Stimulated activated effector memory CD8-positive, alpha-beta T cell treated with anti-CD3 and anti-CD28 coated beads, Interleukin-12 subunit alpha, Interleukin-12 subunit beta, amount 100 ng/mL, for 72 hours (primary cell): ENCODE measurements at places on chromosomes 4 and X.

DNA sequence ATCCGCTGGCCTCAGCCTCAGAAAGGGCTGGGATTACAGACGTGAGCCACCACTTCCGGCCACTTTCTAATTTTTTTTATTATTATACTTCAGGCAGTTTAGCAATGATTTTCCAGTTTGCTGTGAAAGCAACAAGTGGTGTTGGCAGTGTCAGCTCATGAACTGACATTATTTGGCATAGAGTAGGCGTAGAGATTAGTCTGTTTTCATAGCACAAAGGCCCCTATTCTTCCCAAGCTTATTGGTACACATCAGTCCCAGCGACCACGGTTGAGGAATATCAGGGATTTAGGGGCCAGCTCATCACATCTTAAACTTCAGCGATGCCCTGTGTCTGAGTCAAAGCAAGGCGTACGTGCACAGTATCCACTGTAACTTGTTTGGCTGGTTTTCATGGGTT is 53.0 kb upstream of the RASSF6 start:
- no peak for DNase-seq

- no peak for DNase-seq
Measured at GRCh38 chrX:136200466-136200865, 50.7 kb downstream of the MAP7D3 start.

GRCh38 chrX:110509755-110510532 is 151.3 kb downstream of the RTL9 start:
- DNase-seq: no peak

DNA sequence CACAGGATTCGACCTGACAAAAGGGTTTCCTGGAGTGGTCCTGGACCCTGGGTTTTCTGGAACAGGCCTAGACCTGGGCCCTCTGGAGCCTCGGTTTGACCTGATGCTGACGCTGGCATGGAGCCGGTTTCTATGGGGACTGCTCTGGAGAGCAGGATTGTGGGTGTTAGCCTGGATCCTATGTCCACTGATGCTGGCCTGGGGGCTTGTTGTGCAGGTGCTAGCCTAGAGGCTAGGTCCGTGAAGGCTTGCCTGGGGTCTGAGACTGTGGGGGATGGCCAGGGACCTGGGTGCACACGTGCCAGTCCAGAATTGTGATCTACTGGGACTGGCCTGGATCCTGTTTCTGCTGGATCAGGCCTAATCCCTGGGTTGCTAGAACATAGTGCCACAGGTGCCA is 173.1 kb downstream of the TMEM47 start:
- no peak for DNase-seq

- DNase-seq: no peak
Measured at GRCh38 chrX:44997282-44997812, 124.4 kb downstream of the KDM6A start.

- no peak for DNase-seq
Measured at GRCh38 chrX:23332101-23332887, 2.4 kb upstream of the PTCHD1 start.

DNA sequence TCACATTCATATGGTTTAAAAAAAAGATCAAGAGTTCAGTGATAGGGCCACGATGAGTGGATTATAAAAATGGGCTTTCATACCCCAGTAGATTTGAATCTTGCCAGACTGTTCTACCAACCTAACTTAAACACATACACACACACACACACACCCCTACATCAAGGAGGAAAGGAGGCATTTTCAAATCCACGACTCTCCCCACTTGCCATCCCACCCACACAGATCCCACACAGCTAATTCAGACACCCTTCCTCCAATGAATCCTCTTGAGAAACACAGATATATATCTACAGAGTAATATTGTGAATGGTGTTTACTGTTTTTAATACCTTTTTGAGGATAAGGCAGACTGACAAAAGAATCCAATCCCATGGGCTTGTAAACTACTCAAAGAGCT is 16.8 kb downstream of the SUPT20HL1 start:
- no peak for DNase-seq

- no peak for DNase-seq
Measured at GRCh38 chrX:110722135-110722534, 73.5 kb downstream of the CHRDL1 start.

DNA sequence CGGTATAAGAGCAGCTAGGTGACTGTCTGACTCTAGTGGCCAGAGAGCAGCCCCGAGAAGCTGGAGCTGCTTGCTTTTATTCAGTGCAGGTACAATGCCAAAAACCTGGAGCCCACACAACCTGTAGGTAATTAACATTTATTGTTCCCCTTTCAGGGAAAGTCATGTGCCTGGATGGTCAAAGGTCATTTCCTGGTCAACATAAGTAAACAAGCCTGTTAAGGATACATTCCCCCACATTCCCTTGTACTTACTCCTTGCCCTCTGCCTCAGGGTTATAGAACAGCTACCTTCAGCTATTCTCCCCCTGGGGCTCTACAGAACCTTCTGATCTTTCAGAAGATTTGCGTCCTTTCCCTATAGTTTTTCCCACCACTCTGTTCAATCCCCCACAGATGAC is 253.4 kb downstream of the TMA16 start:
- DNase-seq: no peak

DNA sequence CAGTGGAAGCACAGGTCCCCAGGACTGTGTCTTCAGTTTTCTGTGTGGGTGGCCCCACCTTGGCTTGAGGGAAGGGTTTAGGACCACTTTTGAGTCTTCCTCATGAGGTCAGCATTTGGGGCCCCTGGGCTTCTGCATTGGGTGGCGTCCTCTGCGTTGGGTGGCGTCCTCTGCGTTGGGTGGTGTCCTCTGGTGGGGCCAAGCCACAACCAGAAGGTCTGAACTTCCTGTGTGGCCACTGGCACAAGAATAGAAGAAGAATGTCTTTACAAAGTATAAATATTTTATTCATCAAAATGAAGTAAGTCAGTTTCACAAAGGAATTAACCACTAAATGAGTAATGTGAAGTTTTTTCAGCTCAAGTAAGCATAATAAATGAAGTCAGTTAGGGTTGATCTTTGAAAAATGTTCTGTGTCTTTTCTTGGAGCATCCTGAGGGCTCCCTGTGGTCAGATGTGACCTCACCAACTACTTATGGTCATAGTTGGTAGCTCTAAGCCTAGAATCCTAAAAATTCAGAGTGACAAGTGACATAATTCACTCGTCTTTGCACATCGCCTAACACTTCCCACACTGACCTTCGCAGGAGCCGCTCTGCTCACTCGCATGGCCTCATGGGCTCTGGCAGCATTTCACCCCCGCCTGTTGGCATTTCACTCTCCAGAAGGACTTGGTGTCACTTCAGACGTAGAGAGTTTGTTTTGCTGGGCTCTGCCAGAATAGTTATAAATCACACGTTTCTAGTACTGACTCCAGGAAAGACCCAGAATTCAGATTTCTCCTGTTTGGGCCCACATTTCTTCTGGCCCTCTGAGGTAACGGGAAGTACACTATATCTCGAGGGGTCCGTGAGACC is 39.0 kb upstream of the HGFAC start:
- no peak for DNase-seq

DNA sequence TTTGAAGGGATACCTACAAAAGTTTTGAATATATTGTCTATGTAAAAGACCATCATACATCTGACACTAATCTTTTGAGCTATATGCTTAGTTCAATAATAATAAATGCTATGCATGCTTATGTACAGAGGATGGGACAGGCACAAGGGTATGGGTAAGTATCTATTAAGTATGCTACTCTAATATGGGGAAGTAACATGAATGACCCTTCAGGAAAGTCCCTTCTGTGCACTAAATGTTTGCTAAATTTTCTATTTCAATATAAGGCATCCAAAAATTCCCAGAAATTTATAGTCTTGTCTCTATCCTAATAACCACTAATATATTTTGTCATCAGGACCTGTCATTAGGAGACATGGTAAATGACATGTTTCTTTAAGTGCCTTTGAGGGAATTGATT is 19.0 kb downstream of the ATP8A1 start:
- DNase-seq: no peak

DNA sequence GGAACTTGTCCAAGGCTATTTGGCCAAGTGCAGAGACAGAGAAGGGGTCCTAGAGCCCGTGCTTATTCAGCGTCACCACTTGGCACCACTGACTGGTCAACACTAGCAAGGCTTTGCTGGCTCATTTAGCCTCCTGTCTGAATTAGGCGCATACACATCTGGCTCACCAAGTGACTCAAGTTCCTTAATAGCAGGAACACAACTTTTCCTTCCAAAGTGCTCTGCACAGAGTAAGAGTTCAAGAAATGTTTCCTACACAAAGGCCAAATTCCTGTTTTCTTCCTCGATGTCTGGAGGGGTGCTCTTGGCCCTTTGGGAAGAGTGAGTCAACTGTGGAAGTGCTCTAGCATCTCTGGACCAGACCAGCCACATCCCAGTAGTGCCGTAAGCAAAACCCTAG is 26.8 kb upstream of the CENPU start:
- DNase-seq: no peak

DNA sequence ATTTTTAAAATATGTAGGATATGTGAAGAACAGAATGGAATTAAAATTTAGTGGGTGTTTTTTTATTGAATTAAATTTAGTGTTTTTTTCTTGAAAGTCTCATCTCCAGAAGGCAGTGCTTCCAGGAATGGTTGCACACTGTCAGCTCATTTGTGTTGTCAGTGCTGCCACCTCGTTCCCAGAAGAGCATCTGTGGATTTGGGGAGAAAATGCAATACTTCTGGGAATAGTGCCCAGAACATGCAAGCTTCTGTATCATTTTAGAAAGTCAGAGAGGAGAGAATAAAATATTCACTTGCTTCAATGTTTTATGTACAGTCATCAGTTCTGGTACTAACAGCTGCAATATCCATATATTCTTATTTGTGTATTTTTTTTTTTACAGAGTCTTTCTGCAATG is 608.8 kb downstream of the PCDH7 start:
- DNase-seq: no peak

DNA sequence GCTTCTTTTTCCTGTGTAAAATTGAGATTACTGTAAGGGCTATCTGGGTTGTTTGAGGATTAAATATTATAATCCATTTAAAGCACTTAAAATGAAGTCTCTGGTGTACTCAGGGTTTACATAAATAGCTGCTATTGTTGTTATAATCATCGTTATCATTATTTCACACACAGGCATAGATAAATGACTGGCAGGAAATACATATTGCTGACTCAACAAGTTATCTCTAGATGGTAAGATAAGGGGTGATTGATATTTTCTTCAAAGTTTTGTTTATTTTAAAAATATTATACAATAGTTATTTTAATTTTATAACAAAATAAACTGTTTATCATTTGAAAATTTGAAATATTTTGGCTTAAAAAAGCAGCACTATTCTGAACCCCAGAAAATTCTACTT is 134.3 kb upstream of the DCAF12L2 start:
- no peak for DNase-seq

- DNase-seq: no peak
Measured at GRCh38 chrX:130321550-130321949, 18.2 kb upstream of the SLC25A14 start.

DNA sequence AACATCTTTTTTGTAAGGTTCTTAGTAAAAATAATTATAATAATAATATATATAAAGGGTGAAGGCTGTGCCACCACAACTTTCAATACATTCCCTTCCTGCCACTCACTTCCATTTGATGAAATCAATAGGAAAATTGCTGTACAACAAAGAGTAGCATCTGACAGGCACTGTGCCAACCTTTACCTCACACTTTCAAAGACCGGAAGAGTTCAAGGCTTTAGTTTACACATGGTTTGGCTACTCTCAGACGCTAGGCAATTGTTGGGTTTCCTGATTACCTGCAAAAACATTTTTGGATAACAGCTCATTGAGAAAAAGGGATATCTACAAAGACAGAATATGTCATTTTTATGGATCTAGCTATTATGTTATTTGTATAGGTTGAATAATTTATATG is 5.5 kb upstream of the ING2 start:
- DNase-seq: no peak

GRCh38 chrX:43176686-43177085 is 398.7 kb upstream of the PPP1R2C start:
- no peak for DNase-seq

DNA sequence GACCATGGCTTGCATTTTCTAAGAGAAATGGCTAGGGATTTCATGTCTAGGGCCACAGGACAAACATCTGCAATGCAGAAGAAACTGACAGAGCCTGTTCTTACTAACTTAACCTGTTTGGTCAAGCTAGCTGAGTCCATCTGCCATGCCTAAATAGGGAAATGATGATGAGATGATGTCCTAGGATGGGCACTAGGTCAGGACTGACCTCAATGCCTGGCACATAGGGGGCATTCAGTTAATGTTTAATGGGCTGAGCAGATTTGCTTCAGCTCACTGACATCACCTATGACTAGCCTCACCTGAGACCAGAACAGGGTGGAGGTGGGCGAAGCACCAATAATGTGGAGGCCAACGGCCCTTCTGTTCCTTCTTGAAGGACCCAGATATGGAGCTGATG is 174.2 kb upstream of the SCML1 start:
- DNase-seq: no peak

- no peak for DNase-seq
Measured at GRCh38 chr4:101279377-101279871, 67.9 kb downstream of the PPP3CA start.

DNA sequence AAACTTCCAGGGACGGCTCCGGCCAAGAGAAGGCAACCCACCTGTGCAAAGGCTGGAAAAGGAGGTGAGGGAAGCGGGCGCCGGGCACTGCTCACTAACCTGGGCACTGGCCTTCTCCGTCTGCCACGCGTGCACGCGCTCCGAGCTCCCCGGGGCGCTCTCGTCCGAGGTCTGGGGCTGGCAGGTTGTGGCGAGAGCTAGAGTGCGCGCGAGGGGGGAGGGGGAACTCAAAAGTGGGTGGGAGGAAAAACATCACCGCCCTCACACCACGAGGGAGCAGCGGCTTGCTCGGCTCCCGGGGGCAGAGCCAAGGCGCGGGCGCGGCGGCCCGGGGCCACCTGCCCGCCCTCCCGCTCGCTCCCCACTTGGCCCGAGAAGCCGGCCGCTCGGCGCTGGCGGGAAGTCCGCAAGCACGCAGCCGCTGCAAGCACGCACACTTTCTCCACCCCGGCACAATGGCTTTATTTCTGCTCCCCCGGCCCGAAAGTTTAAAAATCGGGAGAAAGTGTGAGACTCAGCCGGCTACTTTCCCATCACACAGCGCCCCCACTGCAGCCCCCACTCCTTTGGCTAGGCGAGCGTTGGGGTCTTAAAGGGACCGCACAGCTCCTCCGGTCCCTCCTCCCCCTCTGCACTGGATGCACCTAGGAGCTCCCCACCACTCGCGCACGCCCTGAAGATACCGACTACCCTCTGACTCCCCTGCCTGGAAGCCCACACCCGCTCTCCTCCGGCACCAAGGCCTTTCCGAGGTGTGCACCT is at the start of gene CHRDL1:
CHRDL1 (minus strand) TSS at position 173 of the 762 bp plus-strand sequence. CDS start 3,636 bp downstream, outside the sequence.
- no peak for DNase-seq
